Prostate gland (tissue), 2 donors: ENCODE measurements at places on chromosomes 5 and 9. TPM values are rescaled to one million over a fixed set of nuclear protein-coding genes. Genes with fewer than 3 reads are reported as not detected.

The PLAC8L1 gene
- total RNA-seq = not detected

The TBC1D2 gene
- total RNA-seq = 18.8 TPM

DNA sequence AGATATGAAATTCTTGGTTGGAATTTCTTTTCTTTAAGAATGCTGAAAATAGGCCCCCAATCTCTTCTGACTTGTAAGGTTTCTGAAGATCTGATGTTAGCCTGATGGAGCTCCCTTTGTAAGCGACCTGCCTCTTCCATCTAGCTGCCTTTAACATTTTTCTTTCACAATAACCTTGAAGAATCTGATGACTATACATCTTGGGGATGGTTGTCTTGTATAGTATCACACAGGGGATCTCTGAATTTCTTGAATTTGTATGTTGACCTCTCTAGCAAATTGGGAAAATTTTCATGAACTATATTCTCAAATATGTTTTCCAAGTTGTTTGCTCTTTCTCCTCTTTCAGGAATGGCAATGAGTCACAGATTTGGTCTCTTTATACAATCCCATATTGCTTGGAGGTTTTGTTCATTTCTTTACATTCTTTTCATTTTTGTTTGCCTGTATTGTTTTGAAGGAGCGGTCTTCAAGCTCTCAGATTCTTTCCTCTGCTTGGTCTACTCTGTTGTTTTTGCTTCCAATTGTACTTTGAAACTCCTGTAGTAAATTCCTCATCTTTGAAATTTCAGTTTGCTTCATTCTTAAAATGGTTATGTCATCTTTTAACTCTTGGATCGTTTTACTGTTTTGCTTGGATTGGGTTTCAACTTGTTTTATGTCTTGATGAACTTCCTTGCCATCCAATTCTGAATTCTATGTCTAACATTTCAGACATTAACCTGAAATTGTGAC is 245.2 kb upstream of the TARS1 start:
- DNase-seq = no peak

DNA sequence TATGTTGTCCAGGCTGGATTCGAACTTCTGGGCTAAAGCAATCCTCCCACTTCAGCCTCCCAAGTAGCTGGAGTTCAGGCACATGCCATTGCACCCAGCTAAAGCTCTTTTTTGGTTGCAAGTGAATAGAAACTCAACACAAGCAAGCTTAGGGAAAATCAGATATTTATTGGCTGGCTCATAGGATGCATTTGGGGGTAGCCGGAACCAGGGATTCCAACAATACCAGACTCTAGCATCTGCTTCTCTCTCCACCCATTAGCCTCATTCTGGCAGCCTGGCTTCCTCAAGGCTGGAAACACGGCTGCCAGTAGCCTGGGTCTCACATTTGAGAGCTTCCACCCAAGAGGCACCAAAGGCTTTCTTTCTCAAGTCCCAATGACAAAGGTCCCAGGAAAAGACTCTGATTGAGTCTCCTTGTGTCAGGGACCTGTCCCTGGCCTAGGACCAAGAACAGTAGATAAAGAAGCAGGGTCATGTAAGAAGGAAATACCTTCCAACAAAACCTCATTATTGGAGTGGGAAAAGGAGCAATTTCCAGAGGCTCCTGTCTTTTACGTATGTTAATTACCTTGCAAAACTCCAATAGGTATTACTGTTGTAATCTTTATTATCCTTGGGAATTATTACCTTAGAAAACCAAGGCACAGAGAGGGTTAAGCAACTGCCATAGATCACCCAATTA is 23.0 kb upstream of the B4GALT1 start:
- DNase-seq = no peak

DNA sequence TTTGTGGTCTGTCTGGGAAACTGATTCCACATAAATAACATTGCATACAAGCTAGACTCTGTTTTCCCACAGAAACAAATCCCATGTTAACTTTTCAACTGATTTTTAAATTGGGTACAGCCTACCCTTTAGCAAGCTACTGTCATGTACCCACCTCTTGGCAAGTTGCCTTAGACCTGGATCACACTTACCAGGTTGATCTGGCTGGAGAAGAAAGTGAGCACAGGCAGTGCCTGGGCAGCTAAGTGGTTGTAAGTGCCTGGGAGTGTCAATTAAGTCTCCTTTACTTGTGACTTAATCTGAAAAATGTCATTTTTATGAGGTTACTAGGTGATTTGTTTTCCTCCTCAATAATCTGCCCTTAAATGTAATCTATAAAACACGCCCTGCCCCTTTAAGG is 336.4 kb downstream of the ARL15 start:
- no peak for DNase-seq

DNA sequence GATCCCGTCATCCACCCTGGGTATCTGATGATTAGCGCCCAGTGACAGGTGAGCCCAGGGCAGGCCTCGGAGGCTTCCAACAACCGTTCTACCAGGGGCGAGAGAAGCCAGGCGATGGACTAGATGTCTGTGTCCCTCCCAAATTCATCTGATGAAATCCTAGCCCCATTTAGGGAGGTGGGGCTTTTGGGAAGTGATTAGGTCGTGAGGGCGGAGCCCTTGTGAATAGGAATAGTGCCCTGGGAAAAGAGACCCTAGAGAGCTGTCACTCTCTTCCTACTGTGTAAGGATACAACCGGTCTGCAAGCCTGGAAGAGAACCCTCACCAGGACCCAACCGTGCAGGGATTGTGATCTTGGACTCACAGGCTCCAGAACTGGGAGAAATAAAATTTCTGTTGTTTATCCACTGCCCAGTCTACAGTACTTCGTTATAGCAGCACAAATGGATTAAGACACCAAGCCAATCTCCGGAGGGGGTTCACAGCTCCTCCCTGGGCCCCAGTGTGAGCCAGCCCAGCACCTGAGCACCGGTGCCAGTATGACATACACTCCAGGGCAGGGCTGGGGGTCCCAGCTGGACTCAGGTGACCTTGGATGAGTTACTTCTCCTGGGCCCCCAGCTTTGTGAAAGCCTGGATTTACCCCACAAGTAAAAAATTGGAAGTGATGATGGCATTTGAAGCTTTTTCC is 162.2 kb downstream of the DAB2IP start:
- no peak for DNase-seq

- no peak for DNase-seq
Observed at GRCh38 chr5:133847301-133847700, 121.1 kb downstream of the C5orf15 start.

DNA sequence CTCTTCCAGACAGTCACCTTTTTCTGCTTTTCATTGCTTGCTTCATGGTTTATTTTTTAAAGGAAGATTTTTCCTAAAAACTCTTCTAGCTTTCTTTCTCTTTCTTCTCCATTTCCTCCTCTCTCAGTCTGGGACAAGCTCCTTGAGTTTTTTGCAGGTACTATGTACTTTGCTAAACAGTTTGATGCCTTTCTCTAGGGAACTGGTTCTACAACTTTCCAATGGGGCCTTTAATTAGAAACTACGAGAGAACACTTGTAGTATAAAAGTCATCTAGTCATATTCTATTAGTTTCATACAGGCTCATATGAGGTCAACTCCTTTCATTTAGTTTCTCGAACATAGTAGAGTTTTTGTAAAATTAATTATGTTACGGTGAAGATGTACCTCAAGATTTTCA is 189.6 kb downstream of the DOCK8 start:
- DNase-seq = peak; percentile 31

GRCh38 chr9:21657966-21658667 is 144.3 kb upstream of the MTAP start:
- no peak for DNase-seq

GRCh38 chr9:106755736-106756135 is 107.2 kb upstream of the ZNF462 start:
- DNase-seq = peak; percentile 81

DNA sequence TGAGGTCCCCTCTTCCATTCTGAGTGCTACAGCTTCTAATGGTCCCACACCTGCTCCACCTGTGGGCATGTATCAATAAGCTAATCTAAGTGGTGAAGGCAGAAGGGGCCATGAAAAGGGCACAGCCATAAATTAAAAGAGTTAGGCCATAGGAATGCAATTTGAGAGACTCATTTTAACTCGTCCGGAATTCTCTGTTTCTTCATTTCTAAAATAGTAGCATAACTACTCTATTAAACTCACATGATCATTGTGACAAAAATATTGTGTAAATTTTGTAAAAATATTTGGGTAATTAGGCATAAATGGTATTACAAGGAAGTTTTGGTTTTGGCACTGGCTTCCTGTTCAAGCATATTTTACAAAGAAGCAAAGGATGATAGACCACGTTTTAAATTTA is 103.1 kb upstream of the TXNDC8 start:
- DNase-seq = no peak

DNA sequence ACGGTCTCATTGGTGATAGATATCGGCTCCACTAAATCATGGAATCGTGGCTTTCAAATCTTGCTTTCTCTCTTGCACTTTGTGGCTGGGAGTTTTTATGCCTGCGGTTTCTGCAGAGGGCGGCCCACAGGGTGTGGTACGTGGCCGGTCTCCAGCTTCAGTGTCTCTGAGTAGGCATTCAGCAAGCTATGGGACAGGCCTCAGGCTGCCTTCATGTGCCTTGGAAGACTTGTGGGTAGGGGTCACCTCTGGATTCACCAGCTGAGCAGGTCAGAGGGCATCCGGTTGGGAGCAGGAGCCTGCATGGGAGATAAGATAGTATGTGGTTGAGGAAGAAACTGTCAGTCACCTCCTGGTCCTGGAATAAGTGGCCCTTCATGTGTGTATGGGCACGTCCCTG is 47.7 kb downstream of the AMBP start:
- DNase-seq = peak; percentile 2

GRCh38 chr5:160418561-160419457 is at the start of gene SLU7:
Gene SLU7 (minus strand): TSS chr5:160419081. CDS start chr5:160415294, 3,787 bp downstream.
- peak; percentile 92 for DNase-seq

GRCh38 chr5:170611449-170612090 is 107.8 kb downstream of the KCNIP1 start:
- DNase-seq = no peak

DNA sequence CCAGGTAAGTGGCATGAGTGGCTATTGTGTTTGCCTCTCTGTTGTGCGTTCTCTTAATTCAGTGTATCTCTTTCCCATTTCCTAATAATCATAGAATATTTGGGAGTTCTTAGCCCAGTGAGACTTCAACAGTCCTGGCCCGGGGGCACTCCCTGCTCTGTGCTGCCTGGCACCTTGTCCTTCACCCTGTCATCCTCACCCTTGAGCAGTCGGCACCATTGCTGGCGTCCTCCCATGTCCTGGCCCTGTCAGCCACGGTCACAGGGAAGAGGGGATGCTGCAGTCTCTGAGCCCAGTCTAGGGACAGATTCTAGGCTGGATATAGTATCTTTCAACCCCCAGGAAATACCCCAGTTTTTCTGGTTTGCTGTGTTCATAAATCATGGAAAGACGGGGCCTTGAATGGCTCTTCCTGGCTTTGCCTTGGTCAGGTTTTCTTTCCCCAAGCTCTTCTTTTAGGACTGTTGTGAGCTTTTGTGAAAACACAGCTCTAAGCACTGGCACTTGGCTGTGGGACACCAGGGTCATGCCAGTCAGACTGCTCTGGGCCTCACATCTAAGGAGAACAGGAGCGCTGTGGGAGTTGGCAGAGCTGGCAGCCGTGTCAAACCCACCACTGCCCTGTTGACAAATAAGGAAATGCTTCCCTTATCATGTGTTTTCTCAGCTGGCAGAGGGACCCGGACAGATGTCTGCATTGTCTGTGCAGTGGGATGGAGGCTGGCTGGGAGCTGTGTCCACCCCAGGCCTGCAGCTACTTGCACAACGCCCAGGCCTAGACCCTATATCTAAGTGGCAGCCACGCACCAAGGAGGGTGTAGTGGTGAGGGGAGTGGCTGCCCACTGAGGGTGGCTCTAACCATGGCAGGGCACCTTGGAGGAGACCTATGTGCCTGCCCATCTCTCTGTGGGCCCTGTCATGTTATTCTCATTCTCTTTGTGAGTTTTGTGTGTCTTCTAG is 378.6 kb downstream of the ICE1 start:
- DNase-seq = no peak

DNA sequence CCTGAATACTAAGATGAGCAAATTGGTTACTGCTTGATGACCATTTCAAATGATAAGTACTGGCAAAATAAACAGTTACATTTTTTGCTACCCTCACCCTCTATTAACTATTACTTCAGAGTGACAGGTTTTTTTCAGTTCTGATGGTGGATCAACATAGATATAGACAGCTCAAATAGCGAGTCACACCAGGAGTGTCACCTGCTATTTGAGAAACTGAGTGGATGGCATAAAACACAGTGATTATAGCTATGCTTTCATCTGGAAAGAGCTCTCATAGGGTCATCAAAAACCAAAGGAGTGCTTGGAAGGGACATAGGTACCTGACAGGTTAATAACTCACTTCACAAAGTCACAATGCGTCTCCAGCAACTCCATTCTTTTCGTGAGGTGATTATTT is 244.5 kb upstream of the C9orf72 start:
- no peak for DNase-seq

- no peak for DNase-seq
Observed at GRCh38 chr9:107214381-107214780, 68.7 kb upstream of the RAD23B start.

DNA sequence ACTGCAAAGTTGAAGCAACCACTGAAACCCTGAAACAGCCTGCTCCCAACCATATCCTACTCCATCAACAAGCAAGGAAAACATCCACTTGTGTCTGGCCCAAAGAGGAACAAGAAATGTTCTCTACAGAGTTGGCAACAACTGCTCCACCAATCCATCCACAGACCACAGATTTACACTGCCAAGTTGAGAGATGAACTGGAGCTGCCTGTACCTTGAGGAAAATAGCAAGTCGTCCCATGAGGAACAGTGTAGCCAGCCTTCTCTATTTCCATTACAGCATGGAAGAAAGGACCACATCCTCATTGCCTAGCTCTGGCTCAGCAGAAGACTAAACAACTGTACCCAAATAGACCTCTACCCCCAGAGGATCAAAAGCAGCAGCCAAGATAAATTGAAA is 60.4 kb downstream of the DEPDC1B start:
- DNase-seq = no peak
